Lower lobe of right lung (tissue), 2 donors: ENCODE measurements at places on chromosomes 12 and 14. TPM values are rescaled to one million over a fixed set of nuclear protein-coding genes. Genes with fewer than 3 reads are reported as not detected.
A peak's percentile ranks its signal among the peaks of the same experiment; 100 is the strongest.

GRCh38 chr14:64516969-64517368 lies 12.4 kb downstream of the ZBTB1 start:
- H3K4me3 ChIP-seq = no peak overlapping the region
- no peaks in the 10 kb centered on the region for H3K27me3 ChIP-seq
- H3K36me3 ChIP-seq = peaks cover 6% of the 10 kb centered on the region
- H3K27ac ChIP-seq = no peak overlapping the region

DNA sequence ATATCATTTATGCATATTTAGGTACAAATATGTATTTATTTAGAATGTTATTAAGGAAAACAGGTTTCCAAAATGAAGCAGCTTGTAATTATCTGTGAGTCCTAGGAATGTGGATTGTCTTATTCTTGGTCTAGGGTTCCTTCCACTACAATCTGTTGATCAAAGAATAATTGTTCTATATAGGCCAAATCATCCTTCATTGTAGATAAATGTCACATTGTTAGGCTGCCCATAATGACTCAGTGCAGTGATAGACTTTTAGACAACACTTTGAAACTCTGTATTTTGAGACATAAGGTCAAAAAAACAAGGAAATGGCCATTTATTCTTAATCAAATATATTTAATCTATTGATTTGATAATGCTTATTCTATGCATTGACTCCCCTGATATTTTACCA lies 283.0 kb downstream of the ACSS3 start:
- DNase-seq = no peak
- H3K36me3 ChIP-seq = no peaks in the 10 kb centered on the region
- no peaks in the 10 kb centered on the region for H3K4me1 ChIP-seq
- no peak overlapping the region for H3K4me3 ChIP-seq

- H3K4me1 ChIP-seq = no peaks in the 10 kb centered on the region
- no peak overlapping the region for H3K4me3 ChIP-seq
- H3K27ac ChIP-seq = no peak overlapping the region
- H3K36me3 ChIP-seq = no peaks in the 10 kb centered on the region
- DNase-seq = no peak
Measured at GRCh38 chr12:30144777-30145683, 361.3 kb upstream of the TMTC1 start.

- no peaks in the 10 kb centered on the region for H3K36me3 ChIP-seq
- no peak overlapping the region for H3K27ac ChIP-seq
- peaks cover 6% of the 10 kb centered on the region for H3K4me1 ChIP-seq
- H3K27me3 ChIP-seq = no peaks in the 10 kb centered on the region
Measured at GRCh38 chr12:81942594-81942993, 183.4 kb upstream of the PPFIA2 start.

DNA sequence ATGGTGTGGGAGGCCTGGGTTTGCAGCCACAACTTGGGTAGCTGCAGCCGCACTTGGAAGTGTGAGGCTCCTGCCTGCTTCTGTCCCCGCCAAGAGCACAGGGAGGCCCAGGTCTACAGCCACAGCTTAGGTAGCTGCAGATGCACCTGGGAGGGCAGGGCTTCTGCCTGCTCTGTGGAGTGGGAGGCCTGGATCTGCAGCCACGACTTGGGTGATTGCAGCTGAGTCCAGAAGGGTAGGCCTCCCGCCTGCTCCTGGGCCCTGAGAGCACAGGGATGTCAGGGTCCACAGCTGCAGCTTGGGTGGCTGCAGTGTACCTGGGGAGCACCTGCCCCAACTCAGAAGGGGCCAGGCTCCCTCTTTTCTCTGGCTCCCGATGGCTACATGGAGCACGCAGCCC lies 287.3 kb downstream of the AEBP2 start:
- no peak overlapping the region for H3K4me3 ChIP-seq
- H3K4me1 ChIP-seq = no peaks in the 10 kb centered on the region
- no peak for DNase-seq

GRCh38 chr14:73383356-73383755 lies 75.0 kb downstream of the NUMB start:
- H3K4me3 ChIP-seq = no peak overlapping the region
- no peak for DNase-seq
- peaks cover 7% of the 10 kb centered on the region for H3K4me1 ChIP-seq
- no peak overlapping the region for H3K27ac ChIP-seq

GRCh38 chr12:24815114-24815423 lies 133.8 kb downstream of the BCAT1 start:
- H3K27me3 ChIP-seq = no peaks in the 10 kb centered on the region
- peak overlapping the region; percentile 26 for H3K4me3 ChIP-seq
- H3K36me3 ChIP-seq = no peaks in the 10 kb centered on the region
- DNase-seq = no peak
- peak overlapping the region; percentile 20 for H3K27ac ChIP-seq
- no peaks in the 10 kb centered on the region for H3K4me1 ChIP-seq

DNA sequence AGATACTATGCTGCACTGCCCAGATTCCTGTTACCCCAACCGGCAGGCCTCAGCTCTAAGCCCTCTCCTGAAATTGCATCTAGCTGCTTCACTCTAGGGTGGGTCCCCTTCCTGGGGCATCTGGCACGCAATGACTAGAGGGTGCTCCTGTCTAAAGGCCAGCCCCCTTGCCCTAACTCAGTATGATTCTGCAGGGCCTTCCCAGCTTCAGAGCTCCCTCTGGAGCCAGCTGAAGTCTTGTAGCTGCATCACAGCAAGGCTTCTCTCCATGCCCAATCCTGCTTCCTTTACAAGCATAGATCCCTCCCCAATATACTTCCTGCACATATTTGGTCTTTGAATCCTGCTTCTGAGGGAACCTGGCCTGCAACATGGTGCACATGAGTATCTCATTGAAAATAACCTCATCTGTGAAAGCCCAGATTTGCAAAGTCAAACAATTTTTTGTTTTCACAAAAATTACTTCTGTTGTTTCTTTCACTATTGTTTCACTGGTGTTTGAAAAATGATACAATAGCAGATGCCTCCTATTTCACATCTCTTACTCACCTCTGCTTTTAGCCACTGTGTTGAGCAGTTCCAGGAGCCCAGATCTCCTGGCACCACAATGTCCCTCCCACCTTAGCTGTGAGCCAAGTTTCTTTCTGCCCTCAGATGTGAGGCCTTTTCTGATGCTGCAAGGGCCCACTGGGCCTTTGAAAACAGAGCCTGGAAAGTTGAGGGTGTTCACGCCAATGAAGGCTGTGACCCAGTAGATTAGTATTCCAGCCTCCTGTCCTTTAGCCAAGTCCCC lies 169.5 kb upstream of the EGLN3 start:
- no peak for DNase-seq
- H3K27ac ChIP-seq = no peak overlapping the region
- no peaks in the 10 kb centered on the region for H3K36me3 ChIP-seq
- H3K4me3 ChIP-seq = no peak overlapping the region
- H3K27me3 ChIP-seq = peaks cover 6% of the 10 kb centered on the region
- no peaks in the 10 kb centered on the region for H3K4me1 ChIP-seq

DNA sequence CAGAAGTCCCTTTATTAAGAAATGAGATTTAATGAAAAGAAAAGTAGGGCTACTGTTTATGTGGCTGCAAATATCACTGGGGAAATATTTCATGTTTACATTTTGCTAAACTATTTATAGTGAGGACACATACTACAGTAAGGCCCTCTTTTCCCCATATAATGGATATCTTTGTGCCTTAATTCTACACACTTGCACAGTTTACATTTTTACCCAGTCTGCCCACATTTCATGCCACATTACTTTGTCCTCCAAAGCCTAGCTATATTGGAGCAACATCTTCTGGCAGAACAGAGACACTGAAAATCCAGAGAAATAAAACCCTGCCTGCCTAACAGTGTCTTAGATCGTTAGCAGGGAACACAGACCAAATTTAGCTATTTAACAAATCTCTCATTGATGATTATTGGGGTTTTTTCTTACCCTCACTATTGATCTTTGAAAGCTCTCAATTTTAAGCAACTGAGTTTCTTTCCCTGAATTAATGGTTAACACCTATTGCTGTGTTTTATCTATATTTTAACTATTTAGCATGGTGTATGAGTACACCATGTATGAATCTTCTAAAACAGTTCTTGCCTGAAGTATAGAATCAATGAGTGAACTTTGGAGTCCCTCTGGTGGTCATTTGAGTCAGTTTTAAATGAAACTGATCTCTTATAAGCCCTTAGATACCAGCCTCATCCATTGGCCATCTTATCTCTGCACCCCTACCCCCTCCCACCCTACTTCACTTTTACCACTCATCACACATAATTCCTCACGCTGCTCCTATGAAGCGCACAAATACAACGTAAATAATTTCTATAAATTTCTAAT lies 170.2 kb downstream of the BCAT1 start:
- H3K27me3 ChIP-seq = no peaks in the 10 kb centered on the region
- H3K27ac ChIP-seq = no peak overlapping the region
- H3K4me1 ChIP-seq = peaks cover 22% of the 10 kb centered on the region
- no peak overlapping the region for H3K4me3 ChIP-seq
- DNase-seq = no peak
- H3K36me3 ChIP-seq = no peaks in the 10 kb centered on the region

DNA sequence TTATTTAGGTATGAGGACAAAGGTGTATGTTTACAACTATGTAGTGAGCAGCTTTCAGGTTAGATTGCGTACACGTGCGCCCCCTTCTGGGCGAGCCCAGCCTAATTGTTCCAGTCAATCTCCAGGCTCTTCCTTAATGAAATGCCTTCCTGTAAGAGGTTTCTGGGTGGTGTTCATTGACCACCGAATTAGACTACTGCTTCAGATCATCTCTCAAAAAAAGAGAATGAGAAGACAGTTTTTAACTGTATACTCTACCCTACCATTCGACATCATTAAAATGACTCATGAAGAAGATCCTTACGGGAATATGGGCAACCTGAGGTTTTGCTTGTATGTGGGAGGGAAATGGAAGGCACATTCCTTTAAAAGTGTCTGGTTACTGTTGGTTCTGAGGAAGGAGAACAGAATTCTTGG lies 2.1 kb downstream of the LUM start:
- peak; percentile 71 for DNase-seq
- H3K27ac ChIP-seq = peak overlapping the region; percentile 59
- H3K4me1 ChIP-seq = no peaks in the 10 kb centered on the region

GRCh38 chr14:56422703-56423213 lies 156.8 kb upstream of the TMEM260 start:
- H3K27ac ChIP-seq = no peak overlapping the region
- peaks cover 7% of the 10 kb centered on the region for H3K4me1 ChIP-seq
- no peak overlapping the region for H3K4me3 ChIP-seq
- H3K27me3 ChIP-seq = no peaks in the 10 kb centered on the region
- H3K36me3 ChIP-seq = no peaks in the 10 kb centered on the region

- no peaks in the 10 kb centered on the region for H3K27me3 ChIP-seq
- no peaks in the 10 kb centered on the region for H3K4me1 ChIP-seq
- H3K4me3 ChIP-seq = no peak overlapping the region
Measured at GRCh38 chr12:2307550-2307949, 254.8 kb downstream of the CACNA1C start.

DNA sequence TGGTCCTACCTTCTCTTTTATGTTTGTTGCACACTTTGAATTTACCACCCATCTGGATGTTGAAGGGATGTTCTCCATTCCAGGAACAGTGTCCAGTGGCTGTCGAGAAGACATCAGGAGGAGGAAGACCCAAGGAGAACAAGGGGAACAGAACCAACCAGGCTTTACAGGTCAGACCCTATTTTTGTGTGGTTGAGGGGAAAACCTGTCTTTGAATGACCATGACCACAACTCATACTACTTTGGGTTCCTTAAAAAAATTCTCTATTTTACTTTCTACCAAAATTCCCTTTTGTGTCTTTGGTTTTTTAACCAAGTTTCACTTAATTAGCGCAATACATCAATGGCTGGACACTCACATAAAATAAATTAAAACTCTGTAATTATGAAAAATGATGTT lies 78.7 kb downstream of the PLXNC1 start:
- H3K27ac ChIP-seq = no peak overlapping the region
- H3K27me3 ChIP-seq = no peaks in the 10 kb centered on the region
- DNase-seq = no peak
- H3K36me3 ChIP-seq = peaks cover 16% of the 10 kb centered on the region

DNA sequence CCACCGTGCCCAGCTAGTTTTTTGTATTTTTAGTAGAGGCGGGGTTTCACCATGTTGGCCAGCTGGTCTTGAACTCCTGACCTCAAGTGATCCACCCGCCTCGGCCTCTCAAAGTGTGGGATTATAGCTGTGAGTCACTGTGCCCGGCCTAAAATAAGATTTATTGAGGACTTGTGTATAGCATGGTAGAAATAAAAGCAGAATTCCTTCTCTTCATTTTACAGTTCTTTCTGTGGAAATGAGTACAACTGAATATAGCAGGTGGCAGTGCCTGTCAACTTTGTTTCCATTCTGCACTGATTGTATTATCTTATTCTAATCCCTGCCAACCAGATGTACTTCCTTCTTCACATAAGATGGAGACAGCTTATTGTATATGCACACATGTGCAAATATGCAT lies 41.0 kb downstream of the DIP2B start:
- no peaks in the 10 kb centered on the region for H3K36me3 ChIP-seq
- H3K4me1 ChIP-seq = no peaks in the 10 kb centered on the region
- DNase-seq = no peak

DNA sequence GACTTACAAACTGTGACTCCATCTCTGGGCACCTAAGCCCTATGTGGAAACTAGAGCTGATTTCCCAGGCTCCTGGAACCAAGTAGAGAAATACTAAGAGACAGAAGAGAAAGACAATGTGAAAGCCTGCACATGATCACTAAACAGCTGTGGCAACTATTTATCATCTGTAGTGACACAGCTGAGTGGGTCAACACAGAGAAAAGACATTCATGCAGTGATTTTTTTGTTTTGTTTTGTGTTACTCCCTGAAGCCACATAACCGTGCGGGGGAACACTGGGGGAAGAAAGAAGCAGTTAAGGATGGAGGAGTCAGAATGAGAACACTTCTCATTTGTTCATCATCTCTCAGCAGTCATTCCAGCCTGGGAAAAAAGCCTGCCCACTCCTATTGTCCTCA lies 1.5 kb downstream of the PRR4 start:
- no peak for DNase-seq
- H3K27ac ChIP-seq = no peak overlapping the region
- no peak overlapping the region for H3K4me3 ChIP-seq
- H3K36me3 ChIP-seq = no peaks in the 10 kb centered on the region

GRCh38 chr12:112096667-112097066 lies 11.9 kb downstream of the NAA25 start:
- no peak overlapping the region for H3K4me3 ChIP-seq
- DNase-seq = no peak
- H3K36me3 ChIP-seq = peaks cover 59% of the 10 kb centered on the region
- no peaks in the 10 kb centered on the region for H3K27me3 ChIP-seq

DNA sequence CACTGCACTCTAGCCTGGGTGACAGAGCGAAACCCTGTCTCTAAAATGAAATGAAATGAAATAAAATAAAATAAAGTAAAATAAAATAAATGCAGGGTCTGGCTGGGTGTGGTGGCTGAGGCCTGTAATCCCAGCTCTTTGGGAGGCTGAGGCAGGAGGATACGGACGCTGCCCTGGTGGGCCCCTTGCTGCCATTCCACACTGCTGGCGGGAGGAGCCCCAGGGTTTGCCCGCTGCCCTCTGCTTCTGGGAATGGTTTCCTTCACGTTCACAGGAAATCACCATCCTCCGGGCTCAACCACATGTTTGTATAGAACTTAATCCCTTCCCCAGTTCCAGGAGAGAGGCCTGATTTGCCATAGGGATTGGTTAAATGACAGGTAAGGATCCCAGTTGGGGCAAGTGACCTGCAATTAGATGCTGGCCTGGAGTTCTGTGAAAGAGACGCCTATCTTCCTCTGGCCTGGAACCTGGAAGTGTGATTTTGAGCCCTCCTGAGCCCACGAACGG lies 29.3 kb downstream of the CALM1 start:
- H3K4me3 ChIP-seq = no peak overlapping the region
- no peak for DNase-seq
- no peak overlapping the region for H3K27ac ChIP-seq
- H3K36me3 ChIP-seq = no peaks in the 10 kb centered on the region
- H3K27me3 ChIP-seq = no peaks in the 10 kb centered on the region
- H3K4me1 ChIP-seq = peaks cover 22% of the 10 kb centered on the region

The IRAK3 gene
- total RNA-seq = 50.7 TPM

The BAZ2A gene
- total RNA-seq = 112 TPM

The TXNDC16 gene
- 8.2 TPM for total RNA-seq

The KRT6C gene
- total RNA-seq = not detected

The GPR132 gene
- 7.2 TPM for total RNA-seq
